CD4-positive, alpha-beta T cell treated with Interleukin-2 at 100 ng/mL for 4 hours (primary cell): ENCODE measurements at places on chromosomes 4 and X.

GRCh38 chr4:148444296-148445070 is 2.3 kb upstream of the NR3C2 start:
- DNase-seq = peak; percentile 45

DNA sequence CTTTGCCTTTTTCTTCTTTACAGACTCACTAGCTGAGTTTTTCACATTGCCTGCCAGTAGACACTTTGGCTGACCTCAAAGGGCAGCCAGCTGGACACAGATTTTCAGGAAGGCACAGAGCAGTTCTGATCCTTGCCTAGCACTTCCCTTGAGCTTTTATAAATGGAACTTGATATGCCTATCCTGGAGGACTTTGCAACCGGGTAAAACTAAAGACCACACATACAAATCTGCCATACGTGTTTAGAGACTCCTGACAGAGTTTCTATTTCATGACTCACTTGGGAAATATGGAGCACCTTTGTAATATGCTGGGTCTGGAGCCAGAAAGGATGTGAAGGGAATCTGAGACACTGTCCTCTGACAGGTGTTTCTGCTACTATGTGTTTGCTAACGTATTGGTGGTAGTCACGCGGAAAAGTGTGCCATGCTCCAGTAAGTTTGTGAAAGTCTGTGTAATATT is 56.7 kb upstream of the RASSF6 start:
- no peak for DNase-seq

GRCh38 chrX:69162361-69162865 is 2.8 kb downstream of the PJA1 start:
- DNase-seq = peak; percentile 1

DNA sequence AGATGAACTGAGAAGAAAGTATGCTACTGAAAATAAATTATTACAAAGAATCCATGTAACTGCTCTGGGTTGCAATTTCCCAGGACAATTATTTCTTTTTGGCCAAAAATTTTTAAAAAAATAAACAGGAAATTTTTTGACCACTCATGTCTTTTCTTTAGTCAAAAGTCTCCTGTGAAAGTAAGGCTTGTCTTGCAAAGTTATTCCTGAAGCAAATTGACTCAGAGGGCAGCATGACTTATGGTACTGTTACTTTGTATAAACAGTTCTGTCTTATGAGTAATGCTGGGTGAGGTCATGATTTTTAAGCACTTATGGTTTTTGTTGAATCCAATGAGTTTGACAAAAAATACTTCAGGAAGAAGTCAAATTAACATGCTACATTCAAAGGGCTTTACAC is 292.8 kb upstream of the ARSJ start:
- no peak for DNase-seq

DNA sequence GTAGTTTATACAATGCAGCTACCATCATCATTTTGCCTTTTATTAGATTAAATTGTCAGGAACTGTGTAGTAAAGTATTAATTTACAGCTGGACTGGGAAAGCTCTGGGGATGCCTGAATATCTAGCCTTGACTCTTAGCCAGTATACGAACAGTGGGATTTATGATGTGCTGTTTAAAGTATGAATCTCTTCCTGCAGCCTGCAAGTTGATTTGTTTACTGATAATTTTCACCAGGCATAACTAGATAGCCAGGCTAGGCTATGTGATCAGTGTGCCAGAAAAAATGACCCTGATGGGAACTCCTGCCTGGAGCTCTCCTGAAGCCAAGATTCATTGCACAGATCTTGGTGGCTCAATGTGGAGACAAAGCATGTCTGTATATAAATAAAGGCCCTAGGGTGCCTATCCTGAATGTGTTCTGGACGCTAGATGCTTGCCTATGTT is 119.2 kb downstream of the SCLT1 start:
- no peak for DNase-seq
